ENCODE measurements at places on chromosomes 11 and 22. TPM values are rescaled to one million over a fixed set of nuclear protein-coding genes. Genes with fewer than 3 reads are reported as not detected.

TOM1 gene
- 53.2 TPM for total RNA-seq

OR56A1 gene
- total RNA-seq = not detected

CST6 gene
- not detected for total RNA-seq

CBLIF gene
- total RNA-seq = not detected

UBASH3B gene
- 4.2 TPM for total RNA-seq

STT3A gene
- 78.4 TPM for total RNA-seq

PLXNB2 gene
- total RNA-seq = 31.4 TPM
